ENCODE measurements at places on chromosomes 6 and 20. TPM values are rescaled to one million over a fixed set of nuclear protein-coding genes. Genes with fewer than 3 reads are reported as not detected.

- no peak for DNase-seq
Measured at GRCh38 chr6:55584654-55585354, 5.8 kb upstream of the HMGCLL1 start.

GRCh38 chr6:14506656-14507246 is 389.2 kb downstream of the CD83 start:
- no peak for DNase-seq

DNA sequence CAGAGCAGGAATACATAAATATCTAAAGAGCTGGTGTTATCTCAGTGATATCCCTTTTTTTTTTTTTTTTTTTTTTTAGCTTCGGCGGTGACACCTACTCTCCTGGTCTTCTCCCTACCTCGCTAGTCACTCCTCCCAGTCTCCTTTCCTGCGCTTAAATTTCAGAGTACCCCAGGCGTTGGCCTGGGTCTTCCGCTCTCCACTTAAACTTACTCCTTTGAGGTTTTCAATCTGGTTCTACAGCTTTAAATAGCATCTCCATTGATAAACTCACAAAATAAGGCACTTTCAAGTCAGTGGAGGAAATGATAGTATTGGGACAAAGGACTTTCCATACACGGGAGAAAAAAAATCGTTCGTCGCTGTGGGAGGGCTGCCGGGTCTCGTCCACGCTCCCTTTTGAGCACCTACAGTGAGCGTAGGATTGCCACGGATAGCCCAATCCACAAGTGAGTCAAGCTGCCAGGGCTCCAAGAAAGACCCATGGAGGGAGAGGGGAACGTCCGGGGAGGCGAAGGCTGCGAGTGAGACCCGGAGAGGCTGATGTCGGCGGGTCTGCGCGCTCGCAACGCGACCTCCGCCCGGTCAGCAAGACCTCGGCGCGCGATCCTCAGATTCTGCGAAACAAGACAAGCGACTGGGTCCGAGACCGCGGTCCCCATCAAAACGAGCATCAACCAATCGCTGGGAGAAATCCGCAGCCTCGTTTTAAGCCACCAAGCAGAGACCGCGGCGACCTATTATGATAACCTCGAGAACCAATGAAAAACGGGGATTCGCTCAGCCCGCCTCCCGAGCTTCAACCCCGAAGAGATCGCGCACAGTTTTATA is 672 bp upstream of the SRSF6 start:
- peak; percentile 97 for DNase-seq

The NR2E1 gene
- not detected for total RNA-seq

The MATN4 gene
- 0.13 TPM for total RNA-seq

DNA sequence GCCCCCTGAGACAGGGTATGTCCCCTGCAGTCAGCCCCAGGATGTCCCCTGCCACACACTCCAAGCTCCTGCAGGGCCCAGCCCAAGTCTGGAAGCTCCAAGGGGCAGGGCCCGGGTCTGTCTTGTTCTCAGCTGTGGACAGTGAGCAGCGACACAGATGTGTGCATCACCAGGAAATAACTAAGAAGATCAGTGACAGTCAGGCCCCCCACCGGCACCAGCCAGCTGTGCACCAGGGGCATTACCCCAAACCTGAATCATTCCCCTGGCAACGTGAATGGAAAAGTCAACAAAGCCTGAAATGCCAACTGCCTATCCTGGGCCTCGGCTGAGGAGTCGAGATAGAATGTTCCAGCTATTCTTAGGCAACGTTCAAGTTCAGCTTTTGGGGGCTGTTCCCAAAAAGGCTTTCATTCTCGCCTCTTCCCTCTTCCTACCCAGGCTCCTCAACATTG is 105.0 kb downstream of the PREX1 start:
- DNase-seq, result no peak

DNA sequence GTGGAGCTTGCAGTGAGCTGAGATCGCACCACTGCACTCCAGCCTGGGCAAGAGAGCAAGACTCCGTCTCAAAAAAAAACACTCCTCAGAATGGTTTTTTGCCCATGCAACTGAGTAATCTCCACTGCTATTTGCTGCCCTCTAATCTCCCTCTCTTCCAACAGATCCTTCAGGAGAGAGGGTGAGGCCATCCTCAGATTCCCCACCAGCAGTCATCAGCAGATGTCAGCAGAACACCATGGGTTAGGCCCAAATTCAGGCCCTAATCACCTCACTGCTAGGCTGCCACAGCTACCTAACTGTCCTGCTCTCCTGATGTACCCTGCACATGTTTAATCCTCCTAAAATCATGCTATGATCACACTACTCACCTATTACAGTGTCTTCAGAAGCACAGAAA is 63.2 kb upstream of the BEND6 start:
- no peak for DNase-seq

- no peak for DNase-seq
Measured at GRCh38 chr6:29567991-29568390, 8.5 kb upstream of the UBD start.

GRCh38 chr20:48257833-48258232 is 472.6 kb upstream of the SULF2 start:
- no peak for DNase-seq

All from HT-29 (cell line).